ENCODE measurements at places on chromosomes 6 and 20.

GRCh38 chr6:37059344-37060194 is 54.1 kb downstream of the FGD2 start:
- peak; percentile 73 for DNase-seq

- peak; percentile 63 for DNase-seq
Measured at GRCh38 chr6:13488015-13488895, 855 bp upstream of the GFOD1 start.

GRCh38 chr6:34383656-34384320 is 8.7 kb downstream of the NUDT3 start:
- no peak for DNase-seq

GRCh38 chr6:25062070-25062811 is 126.5 kb upstream of the RIPOR2 start:
- no peak for DNase-seq

- DNase-seq, result no peak
Measured at GRCh38 chr20:35721219-35721618, 20.8 kb downstream of the RBM39 start.

DNA sequence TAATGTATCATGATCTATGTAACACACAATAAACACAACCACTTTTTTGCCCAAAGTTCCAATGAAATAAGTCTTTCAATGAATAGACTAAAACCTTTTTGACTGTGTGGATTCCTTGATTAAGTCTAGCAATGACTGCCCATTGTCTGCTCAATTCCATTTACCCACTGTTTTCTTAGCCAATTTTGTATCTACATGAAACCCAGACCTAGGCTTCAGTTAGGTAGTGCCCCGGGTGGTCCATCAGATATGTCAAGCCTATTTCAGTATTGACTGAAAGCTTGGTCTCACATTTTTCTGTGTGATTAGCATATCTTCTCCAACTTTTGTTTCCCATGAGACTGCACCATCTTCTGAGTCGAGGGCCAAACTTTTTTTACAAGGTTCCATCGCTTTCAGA is 615.0 kb downstream of the C6orf118 start:
- no peak for DNase-seq

GRCh38 chr6:105468850-105469249 is 66.0 kb upstream of the PREP start:
- DNase-seq, result no peak

DNA sequence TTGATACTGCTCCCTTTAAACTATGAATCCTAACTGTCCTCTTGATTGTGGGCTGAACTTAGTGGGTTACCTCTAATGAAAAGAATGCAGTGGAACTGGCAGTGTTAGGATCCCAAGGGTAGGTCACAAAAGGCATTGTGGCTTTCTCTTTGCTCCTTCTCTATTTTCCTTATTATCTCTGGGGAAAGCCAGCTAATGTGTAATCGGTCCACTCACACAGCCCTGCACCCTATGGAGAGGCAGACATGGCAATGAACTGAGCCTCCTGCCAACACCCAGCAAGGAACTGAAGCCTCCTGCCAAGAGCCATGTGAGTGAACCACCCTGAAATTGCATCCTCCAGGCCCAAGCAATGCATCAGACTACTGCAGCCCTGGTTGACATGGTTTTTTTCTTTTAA is 24.6 kb upstream of the ZNF133 start:
- DNase-seq, result no peak

DNA sequence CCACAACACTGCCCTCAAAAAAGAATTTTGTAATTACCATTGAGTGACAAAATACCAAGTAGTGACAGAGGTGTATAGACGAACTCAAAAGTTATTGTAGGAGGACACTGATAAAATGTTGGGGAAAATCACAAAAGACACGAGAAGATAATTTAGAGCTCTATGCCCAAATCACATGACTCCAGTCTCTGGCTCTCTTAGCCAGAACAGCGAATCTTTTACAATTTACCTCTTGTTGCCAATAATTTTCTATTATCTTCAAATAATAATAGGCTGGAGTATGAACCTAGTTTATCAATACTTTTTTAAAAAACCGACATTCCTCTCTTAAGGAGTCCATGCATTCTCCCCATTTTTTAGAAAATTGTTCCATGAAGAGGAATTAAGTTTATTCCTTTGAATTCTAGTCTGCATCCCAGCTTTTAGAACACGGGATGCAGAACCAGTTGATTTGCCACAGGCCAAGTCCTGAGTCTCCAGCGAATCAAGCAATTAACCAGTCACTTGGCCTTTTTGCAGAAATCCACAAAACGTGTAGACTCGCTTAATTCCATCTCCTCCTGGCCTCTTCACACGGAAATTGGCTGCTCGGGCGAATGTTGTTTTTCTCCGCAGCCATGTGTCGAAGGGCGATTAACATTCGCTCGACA is 507 bp upstream of the RIPPLY2 start:
- DNase-seq, result no peak

DNA sequence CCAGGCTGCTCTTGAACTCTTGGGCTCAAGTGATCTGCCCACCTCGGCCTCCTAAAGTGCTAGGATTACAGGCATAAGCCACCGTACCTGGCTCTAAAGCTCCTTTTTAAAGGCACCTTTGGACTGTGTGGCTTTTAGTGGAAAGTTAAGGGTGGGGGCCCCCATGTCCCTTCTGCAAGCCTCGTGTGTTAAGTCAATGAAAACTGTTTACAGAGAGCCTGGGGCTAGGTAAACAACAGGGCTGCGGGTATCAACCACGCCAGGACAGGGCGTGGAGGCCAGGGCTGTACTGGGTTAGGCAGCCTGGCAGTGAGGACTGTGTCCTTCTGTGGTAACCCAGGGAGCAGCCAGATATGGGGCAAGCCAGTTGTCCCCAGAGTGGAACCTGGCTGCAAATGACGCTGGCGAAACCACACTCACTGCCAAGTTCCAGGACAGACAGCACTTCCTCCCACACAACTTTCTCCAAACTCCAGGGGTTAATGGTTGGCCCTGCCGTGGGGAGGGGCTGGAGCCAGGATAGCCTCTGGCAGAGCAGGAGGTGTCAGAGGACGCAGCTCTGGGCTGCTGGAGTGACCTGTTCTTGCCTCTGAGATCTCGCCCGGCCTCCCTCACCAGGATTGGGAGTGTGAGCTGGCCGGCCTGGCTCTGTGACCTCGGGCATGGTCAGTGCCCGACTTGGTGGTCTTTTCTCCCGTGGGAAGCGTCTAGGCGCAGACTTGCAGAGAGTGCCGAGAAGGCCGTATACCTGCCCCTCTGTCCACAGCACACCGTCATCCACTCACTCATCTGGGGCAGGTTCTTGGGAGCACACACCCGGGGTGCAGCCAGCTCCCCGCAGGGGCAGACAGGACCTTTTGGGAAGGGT is 3.2 kb downstream of the SLC17A9 start:
- DNase-seq, result no peak

DNA sequence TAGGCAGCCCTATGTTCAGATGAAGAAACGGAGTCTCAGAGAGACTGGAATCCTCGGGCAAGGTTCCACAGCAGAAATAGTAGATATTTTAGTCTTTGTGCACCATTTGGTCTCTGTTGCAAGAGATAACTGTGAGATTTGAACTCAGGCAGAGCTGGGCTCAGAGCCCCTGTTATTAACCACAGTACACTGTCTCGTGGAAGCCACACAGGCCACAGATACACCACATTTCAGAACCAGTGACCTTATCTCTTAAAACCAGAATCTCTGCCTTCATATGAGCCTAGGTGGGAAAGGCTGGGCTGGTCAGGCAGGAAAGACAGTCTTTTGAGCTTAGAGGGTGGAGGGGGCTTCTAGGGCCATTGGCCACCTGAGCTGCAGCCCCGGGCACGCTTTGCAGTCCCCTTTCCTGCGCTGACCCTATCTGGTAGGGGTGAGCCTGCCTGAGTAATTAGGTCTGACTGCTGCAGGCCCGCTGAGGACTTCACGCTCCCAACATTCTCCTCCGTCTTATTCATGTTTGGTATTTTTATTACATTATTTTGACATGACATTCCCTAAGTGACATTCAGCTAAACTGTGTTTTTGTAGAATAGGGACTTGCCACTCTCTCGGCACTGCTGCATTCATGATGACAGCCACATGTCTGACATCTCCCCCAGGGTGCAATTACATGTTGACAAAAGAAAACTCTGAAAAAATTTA is 71.1 kb downstream of the KCNB1 start:
- DNase-seq, result no peak

DNA sequence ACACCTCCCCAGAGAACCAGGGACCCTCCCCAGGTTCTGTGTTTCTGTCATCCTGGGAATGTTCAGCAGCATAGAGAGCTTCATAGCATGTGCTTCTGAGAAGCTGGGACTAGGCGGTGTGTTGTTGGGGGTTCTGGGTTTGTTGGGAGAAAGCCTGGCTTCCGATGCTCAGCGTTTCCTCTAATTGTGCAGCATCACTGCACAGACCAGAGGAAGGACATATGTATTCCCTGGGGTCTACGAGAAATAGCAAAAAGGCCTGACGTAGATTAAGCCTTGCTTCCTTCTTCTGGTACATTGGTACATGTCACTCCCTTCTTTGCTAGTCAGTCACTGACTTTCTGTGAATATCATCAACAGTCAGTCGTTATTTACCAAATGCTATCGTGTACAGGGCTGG is 96.9 kb upstream of the SGK1 start:
- DNase-seq, result no peak

- DNase-seq, result no peak
Measured at GRCh38 chr6:17870300-17871188, 116.9 kb downstream of the KIF13A start.

Data from WTC11 (cell line).